Fibroblast of lung (primary cell): ENCODE measurements at places on chromosomes 2 and 18. TPM values are rescaled to one million over a fixed set of nuclear protein-coding genes. Genes with fewer than 3 reads are reported as not detected.
A peak's percentile ranks its signal among the peaks of the same experiment; 100 is the strongest.

The BIN1 gene
- polyA plus RNA-seq, result 17.3 and 18.8 TPM in 2 replicates

- no peak for DNase-seq
These were observed 89.9 kb downstream of the KCNH7 start for GRCh38 chr2:162748566-162749215.

- peak; percentile 69 for DNase-seq
These were observed 156.0 kb downstream of the TGIF1 start for GRCh38 chr18:3605954-3606443.

DNA sequence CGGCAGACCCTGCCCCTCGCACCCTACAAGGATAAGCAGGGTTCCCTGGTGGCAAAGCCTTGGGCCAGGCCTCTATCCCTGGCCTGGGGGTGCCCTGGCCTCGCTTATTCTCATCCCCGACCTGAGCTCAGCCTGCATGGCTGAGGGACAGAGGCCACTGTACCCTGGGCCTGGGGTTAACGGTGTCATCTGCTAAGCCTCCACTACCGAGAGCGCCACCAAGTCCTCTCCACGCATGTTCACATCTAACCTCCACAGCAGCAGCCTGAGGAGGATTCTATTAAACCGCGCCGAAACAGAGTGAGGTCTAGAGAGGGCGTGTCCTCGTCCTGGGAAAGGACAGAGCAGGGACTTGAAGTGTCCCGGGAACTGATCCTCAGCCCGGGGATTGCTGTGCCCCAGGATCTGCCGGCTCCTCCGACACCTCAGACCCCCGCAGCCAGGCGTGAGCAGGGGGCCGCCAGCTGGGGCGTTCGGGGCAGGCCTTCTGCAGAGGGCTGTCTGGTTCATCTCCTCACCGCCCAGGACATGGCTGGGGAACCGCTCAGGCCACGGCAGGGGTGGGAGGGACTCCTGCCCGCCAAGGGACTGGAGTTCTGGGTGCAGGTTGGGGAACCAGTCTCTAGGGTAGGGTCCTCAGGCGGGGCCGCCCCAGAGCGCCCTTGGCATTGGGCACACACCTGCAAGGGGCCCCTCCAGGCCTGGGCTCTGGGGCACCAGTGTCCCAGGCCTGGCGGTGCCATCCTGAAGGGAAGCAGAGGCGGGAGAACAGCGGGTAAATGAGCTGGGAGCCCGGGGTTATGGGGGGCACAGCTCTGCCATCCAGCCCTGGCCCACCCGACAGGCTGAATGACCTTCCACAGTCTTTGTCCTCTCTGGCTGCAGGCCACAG is 68.0 kb upstream of the SMAD7 start:
- DNase-seq, result no peak

DNA sequence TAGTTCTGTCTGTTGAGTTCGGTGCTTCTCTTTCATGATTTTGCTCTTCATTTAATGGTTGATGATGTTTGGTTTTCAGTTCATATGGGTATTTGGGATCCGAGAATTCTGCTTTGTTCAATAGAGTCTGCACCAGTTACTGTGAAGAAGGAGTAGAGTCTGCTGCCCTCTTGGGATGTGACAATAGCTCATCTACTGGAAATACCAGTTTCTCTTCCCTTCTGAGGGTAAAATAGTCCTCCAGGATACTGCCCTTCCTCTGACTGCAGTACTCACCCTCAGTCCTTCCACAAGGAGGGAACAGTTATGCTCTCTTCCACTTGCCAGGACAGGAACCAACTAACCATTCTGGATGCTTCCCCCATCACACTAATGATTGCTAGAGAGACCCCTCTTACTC is 12.5 kb upstream of the TNFAIP6 start:
- DNase-seq, result no peak

DNA sequence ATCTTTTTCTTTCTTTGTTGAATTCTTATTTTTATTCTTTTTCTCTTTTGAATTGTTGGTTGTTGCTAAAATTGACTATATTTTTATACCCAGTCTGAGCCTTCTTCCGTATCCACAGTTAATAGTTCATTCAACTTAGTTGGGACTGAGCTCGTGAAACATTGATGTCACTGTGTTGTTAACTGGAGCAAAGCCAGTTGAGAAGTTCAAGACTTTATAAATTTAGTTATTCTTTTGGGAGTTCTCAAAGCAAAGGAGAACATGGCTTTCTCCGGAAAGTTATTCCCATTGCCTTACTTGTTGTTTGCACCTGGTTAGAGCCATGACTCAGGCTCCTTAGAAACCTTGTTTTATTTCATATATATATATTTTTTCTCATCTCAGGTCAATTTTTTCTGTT is 8.8 kb downstream of the CTLA4 start:
- no peak for DNase-seq
